ENCODE measurements at places on chromosomes 2 and 18. TPM values are rescaled to one million over a fixed set of nuclear protein-coding genes. Genes with fewer than 3 reads are reported as not detected.

The VWA3B gene
- not detected for total RNA-seq

GRCh38 chr2:239828192-239828972 is 196.8 kb downstream of the NDUFA10 start:
- H3K36me3 ChIP-seq: no peaks in the 10 kb centered on the region
- peak overlapping the region; percentile 82 for H3K27ac ChIP-seq
- DNase-seq: no peak
- peaks cover 34% of the 10 kb centered on the region for H3K4me1 ChIP-seq
- no peak overlapping the region for H3K4me3 ChIP-seq

- no peaks in the 10 kb centered on the region for H3K4me1 ChIP-seq
- no peak overlapping the region for H3K4me3 ChIP-seq
- H3K36me3 ChIP-seq: no peaks in the 10 kb centered on the region
- DNase-seq: no peak
Measured at GRCh38 chr2:240421381-240421780, 14.1 kb upstream of the GPC1 start.

The SF3B1 gene
- total RNA-seq: 506 TPM

The CD8A gene
- 4.4 TPM for total RNA-seq

The BMP10 gene
- total RNA-seq: not detected

DNA sequence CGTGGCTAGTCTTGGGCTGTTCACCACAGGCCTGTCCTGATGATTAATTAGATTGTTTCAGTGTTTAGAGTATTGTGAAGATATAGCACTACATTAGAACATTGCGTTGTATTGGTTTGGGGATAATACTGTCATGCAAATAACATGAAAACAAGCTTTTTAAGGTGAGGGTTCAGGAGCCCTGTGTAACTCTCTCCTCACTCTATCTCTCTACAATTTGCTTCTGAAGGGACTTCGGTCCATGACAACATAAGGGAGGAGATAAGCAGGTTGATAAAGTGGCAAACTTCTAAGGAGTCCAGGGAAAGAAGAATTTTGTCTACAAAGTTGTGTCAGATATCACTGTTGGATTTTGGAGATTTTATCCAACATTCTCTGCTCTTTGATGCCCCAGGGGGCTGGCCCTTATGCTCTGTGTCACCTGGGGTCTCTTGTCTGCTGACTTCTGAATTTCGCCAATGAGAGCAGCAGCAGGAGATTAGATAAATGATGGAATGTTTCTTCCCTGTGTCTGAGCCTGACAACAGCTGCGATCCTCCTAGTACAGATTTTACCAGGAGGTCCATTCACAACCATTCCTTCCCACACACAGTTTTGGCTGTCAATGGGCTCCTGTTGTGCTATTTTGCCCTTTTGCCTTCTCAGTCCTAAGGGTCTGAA is 3.3 kb downstream of the TNP1 start:
- no peaks in the 10 kb centered on the region for H3K4me1 ChIP-seq
- no peak for DNase-seq
- H3K4me3 ChIP-seq: no peak overlapping the region
- no peaks in the 10 kb centered on the region for H3K36me3 ChIP-seq
- H3K27me3 ChIP-seq: no peaks in the 10 kb centered on the region

GRCh38 chr2:99338029-99338585 is 918 bp downstream of the EIF5B start:
- DNase-seq: no peak
- H3K4me3 ChIP-seq: peak overlapping the region; percentile 93
- H3K4me1 ChIP-seq: peaks cover 28% of the 10 kb centered on the region
- H3K36me3 ChIP-seq: no peaks in the 10 kb centered on the region

GRCh38 chr2:37912616-37913015 is 12.5 kb upstream of the RMDN2 start:
- H3K36me3 ChIP-seq: no peaks in the 10 kb centered on the region
- no peak overlapping the region for H3K4me3 ChIP-seq
- DNase-seq: no peak
- H3K4me1 ChIP-seq: peaks cover 15% of the 10 kb centered on the region

The NETO1 gene
- 1.2 TPM for total RNA-seq

DNA sequence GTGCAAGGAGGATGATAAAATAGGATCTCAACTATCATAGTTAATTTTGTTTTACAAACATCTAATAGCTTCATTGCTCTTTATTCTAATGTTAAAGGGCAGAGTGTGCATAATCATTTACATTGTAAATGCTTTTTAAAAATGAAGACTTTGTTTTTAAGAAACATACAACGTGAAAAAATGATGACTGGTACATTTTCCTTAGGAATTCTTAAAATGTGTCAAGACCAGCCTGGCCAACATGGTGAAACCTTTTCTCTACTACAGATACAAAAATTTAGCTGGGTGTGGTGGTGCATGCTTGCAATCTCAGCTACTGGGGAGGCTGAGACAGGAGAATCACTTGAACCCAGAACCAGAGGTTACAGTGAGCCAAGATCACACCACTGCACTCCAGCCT is 179.0 kb downstream of the PDE1A start:
- H3K4me3 ChIP-seq: no peak overlapping the region
- no peaks in the 10 kb centered on the region for H3K4me1 ChIP-seq
- DNase-seq: no peak
- H3K36me3 ChIP-seq: no peaks in the 10 kb centered on the region
